Stimulated activated CD4-positive, alpha-beta T cell treated with anti-CD3 and anti-CD28 coated beads, Interleukin-1b, Interleukin-23, amount 100 ng/mL, for 24 hours (primary cell): ENCODE measurements at places on chromosomes 7 and 10.

DNA sequence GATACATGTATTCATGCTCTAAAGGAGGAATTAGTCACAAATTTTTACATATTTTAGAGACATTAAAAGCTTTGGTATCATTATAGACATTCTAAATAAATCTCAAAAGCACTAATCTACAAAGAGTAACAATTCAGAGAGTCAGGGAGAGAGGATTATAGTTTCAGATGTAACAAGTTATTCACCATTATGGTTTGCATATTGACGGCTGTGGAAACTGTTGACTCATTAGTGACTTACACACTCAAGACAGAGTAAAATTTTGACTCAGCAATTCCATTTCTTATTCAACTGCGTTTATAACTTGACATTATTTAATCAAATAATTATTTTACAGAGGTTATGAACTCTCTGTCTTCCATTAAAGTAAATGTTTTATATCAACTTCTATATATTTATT is 95.4 kb upstream of the SEMA3C start:
- DNase-seq: no peak

DNA sequence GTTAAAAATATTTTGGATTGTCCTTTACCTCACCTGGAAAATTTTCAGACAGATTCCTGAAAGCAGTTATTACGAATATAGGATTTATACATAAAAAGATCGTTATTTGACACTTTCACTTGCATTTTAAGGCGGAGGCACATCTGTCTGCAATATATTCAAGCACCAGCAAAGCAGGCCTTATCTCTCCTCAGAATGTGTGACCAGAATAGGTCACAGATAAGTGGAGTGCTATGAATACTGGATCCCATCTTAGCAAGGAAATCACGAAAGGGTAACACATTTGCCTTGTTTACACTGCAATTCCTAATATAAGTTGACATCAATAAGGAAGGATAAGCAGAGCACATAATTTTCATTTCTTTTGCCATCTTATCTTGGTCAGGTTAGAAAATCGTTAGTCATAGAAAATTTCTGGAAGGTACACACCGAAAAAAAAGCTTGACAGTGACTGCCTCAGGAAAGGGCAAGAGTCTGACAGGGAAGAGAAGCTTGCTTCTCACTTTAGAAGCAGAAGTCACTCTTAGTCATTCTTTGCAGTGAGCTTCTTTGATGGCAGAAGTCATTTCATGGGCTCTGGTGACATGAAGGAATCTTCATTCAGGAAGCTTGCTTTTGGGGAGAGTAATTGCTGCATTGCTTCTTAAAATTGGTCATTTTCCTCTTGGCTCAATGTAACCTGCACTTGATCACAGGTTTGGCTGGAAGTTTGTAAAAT is 98.1 kb upstream of the STK17A start:
- no peak for DNase-seq

DNA sequence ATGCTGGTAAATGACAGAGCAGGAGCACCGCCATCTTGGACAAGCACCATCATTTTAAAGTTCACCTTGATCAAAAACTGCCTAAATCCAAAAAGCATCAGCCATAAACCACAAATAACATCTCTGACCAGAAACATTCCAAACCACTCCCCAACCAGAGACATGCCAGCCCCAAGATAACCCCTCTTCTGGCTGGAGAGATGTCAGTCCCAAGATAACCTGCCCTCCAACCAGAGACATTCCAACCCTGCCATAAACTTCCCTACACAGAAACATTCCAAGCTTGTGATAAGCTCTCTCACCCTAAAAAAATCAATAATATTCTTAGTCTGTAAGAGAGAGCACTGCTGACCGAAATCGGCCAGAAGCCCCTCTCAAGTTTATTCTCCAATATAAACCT is 659.3 kb downstream of the XPNPEP1 start:
- no peak for DNase-seq

- peak; percentile 7 for DNase-seq
Measured at GRCh38 chr7:30548845-30549244, 44.2 kb upstream of the GGCT start.

GRCh38 chr7:55563596-55564325 is 8.5 kb downstream of the VOPP1 start:
- DNase-seq: no peak

DNA sequence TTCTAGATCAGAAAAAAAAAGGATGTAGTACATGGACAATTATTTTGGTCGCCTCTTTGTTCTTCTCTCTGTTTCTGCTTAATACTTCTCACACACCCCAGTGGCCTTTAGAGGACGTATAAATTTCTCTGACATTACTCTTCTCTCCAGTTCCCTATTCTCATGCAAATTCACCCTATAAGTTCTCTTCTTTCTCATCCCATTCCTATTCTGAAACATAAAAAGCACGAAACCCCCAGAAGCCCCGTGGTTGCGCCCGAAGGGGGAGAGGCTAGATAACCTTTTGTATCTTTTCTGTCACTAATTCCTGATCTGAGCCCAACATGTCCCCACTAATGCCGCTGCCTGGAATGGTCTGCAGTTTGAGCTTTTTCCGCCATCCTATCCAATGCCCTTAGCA is 136.9 kb downstream of the SKIDA1 start:
- DNase-seq: no peak

DNA sequence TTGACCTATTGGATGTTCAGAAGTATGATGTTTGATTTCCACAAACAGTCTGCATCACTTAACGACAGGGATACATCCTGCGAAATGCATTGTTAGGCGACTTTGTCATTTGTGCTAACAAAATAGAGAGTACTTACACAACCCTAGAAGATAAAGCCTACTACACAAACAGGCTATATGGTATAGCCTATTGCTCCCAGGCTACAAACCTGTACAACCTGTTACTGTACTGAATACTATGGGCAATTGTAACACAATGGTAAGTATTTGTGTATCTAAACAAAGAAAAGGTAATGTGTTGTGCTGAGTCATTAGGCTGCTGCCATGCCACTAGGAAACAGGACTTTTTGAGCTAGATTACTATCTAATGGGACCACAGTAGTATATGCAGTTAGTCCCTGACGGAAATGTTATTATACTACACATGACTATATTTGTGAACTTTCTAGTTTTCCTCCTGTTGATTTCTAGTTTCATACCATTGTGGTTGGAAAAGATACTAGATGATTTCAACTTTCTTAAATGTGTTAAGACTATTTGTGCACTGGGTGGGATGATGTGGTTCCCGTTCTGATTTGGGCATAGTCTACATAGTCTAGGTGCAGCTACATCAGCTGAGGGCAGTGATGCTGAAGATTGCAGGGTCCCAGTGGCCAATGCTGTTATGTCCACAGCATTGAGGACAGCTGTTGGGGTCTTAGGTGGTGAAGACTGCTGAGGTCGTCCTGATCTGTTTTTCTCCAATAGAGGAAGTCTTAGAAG is 161.7 kb downstream of the HTR7 start:
- DNase-seq: no peak

DNA sequence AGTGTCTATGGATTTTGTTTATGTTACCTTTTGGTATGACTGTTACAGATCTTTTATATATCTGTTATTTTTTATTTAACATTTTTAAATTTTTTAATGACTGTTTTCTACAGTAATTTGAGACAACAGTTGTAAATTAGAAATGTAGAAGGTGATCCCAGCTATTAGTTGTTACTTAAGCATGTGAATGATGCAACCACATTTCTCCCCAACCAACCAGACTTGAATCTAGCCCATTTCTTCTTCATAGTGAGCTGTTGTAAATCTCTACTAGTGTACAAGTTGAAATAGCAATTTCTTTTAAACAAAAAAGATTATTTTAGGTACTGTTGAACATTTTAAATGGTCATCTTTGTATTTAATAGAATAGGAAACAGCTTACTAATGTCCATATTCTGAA is 18.0 kb downstream of the TMEM106B start:
- no peak for DNase-seq

DNA sequence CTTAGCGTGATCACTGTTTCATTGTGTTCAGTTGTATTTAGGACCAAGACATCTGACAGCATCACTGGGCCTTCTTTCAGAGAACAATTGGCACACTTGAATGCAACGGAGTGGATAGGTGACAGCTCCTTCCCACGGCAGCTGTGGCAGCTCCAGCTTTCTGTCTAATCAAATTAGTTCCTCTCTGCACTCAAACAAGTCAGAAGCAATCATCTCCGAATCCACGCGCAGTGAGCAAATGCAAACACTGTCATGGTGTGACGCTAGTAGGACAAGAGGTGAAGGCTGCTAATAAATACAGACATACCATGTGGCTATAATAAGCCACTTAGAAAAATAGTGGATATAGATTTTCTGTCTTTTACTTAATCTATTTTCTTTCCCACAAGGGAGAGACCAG is 542.4 kb downstream of the ACTR3B start:
- DNase-seq: no peak

DNA sequence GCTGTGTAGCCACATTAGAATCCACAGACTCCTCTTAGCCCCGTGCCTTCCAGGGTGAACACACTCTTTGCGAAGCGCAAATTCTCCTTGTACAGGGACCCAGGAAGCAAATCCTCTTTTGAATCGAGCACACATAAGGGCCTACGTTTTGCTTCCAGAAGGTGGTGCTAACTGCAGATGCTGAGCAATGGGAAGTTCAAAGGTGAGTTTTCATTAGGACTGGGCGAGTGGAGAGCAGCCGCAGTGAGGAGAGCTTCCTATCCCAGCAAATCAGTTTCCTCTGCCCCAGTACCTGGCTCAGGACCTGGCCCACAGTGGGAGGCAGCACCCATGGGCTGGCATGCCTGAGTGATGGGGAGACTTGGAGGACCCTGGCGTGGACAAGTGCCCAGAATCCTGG is 23.5 kb upstream of the GPR26 start:
- no peak for DNase-seq

DNA sequence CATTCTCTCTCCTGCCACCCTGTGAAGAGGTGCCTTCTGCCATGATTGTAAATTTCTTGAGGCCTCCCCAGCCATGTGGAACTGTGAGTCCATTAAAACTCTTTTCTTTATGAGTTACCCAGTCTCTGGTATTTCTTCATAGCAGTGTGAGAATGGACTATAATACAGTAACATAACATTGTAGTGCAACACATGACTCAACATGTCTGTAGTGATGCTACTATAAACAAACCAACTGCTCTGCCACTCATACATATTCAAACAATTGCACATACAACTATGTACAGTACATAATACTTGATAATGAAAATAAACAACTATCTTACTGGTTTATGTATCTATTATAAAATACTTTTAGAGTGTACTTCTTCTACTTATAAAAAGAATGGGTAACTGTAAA is 7.1 kb downstream of the ATOH7 start:
- DNase-seq: no peak

GRCh38 chr7:79790656-79791262 is 337.3 kb upstream of the MAGI2 start:
- no peak for DNase-seq

- no peak for DNase-seq
Measured at GRCh38 chr7:142111499-142111898, at the start of gene MGAM2. TSS of gene MGAM2 (plus strand) at chr7:142111718. CDS start at chr7:142116874, 5,156 bp downstream.

- peak; percentile 50 for DNase-seq
Measured at GRCh38 chr10:17025444-17026295, 103.9 kb downstream of the CUBN start.

DNA sequence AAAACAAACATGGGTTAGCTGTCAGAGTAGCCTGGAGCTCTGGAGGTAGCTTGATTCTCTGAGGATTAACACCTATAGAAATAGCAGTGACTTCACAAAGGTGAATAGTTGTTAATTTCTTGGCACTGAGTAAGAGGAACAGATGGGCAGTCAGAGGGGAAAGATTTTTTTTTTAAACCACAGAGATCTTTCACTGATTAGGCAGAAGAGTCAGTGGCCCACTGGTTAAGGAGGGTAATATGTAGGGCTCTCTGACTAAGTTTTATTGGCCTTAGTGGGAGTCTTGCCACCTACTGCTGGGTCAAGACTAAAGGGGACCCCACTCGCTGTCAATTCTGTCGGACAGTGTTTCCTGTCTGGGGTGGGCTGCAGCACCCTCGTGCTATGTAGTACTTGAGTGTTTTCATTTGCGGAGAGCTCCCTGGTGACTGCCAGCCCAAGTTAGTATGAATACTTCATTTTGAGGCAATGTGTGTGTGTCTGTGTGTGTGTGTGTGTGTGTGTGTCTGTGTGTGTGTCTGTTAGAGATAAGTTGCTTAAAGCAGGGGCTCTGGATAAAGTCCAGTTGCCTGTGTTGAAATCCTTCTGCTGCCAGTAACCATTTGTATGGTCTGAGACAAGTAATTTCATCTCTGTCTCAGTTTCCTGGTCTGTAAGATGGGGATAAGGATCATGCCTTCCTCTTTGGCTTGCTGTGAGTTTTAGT is 145.2 kb downstream of the ARID5B start:
- no peak for DNase-seq

DNA sequence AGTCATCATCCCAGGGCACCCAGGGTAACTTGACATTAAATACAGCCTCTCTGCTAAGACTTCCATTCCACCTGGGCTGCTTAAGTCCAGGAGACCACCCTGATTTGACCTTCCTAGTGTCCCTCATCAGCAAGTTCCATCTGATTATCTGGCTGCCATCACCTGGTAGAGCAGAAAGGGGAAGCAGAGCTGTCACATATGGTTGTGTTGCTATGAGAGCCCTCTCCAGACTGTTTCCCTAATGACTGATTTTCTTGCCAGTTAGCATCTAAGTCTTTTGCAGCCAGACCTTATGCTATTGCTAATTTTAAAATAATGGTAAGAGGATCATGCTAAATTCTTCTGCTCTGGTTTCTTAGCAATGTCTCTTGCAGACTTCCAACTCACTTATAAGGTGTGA is 38.7 kb downstream of the KCNH2 start:
- DNase-seq: no peak

GRCh38 chr7:95045236-95045923 is 138.0 kb downstream of the PPP1R9A start:
- DNase-seq: no peak

- DNase-seq: no peak
Measured at GRCh38 chr10:73991884-73992245, 6.1 kb upstream of the VCL start.

DNA sequence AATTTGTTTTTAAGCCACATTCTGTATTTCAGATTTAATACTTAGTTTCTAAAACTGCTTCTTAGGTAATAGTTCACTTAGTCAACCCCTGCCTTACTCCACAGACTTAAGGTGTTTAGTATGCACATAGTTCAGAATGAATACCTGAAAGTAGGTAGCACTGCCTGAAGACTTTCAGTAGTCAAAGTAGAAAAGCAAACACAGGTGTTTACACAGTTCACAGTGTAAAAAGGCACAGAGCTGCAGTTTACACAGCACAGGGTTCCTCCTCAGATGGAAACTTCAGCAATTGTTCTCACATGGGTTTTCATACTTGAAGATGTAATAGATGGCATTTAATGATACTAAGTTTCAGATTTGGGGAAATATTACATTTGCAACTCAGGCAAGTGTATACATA is 3.1 kb upstream of the PKD1L1 start:
- no peak for DNase-seq

GRCh38 chr7:119228482-119228881 is 1004.0 kb downstream of the ANKRD7 start:
- DNase-seq: no peak
